ENCODE measurements at places on chromosomes 4 and X.

DNA sequence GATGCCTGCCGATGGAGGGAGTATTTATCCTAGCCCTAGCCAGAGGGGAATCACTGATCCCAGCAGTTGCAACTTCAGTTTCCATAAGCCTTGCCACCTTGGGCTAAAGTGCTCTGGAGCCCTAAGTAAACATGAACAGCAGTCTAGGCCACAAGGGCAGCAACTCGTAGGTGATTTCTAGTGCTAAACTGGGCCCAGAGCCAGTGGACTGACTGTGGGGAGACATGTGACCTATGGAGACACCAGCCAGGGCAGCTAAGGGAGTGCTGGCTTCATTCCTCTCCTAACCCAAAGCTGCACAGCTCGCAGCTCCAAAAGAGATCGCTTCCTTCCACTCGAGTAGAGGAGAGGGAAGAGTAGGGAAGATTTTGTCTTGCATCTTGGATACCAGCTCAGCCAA, 120.8 kb upstream of the MAGEA10 start:
- no peak for DNase-seq

DNA sequence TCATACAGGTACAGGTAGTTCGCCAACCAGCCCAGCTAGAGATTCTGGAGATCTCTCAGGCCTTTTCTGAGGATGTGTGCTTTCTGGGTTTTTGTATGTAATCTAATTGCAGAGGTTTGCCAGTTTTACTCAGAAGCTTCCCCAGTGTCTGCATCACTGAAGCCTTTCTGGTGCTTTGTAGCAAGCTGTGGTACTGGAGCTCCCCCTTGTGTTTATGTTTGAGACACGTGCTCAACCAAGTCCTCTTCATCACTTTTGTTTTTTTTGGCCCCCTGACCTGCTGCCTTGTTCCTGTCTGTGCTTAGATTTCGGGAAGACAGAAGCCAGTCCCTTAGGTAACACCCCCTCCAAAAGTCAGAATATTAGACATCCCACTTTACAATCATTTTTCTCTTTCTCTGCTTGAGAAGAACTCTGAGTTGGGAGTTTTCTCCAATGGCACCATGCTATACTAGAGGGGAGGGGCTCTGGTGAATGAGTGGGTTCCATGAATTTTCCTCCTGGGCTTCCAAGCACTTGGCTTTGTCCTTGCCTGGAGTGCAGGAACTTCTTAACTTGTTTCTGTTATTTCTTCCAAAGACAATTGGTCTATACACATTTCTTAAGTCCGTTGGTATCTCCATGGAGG, 128.4 kb upstream of the TBC1D9 start:
- no peak for DNase-seq

DNA sequence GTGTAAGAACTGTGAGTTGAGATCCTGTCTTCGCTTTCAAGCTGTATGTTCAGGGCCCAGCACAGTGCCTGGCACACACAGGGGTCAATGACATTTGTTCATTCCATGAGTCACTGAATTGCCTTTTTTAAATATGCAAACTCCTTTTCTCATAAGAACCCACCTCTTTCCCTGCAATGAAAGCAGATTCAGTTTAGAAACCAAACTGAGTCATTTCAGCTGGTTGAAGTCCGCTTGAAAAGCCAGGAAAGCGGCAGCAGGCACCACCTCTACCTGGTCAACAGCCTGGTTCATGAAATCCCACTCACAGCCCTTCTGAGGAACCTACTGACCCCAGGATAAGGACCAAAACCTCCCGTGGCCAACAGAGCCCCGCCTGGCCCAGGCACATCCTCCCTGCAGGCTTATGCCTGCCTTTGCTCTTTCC, 4.5 kb upstream of the C1QTNF7 start:
- DNase-seq = no peak

DNA sequence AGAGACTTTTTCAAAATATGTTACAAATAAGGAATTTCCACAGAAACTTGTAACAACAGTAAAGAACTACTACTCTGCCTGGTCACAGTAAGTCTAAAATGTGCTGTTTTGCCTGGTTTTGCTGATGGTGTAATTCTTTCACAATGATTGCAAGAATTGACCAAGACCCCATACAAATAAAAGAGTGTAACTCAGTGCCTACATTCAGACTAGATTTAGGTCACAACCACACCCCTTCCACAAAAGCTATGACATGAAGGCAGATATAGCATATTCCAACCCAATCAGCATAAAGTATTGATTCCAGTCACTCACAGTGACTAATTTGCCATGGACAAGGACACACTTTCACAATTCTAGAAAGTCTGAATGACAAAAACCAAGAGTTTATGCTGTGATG, 53.7 kb upstream of the TMPRSS11F start:
- DNase-seq = no peak

- DNase-seq = no peak
Observed at GRCh38 chrX:130395341-130395740, 6.4 kb upstream of the RBMX2 start.

GRCh38 chrX:16892504-16893362, 22.6 kb upstream of the RBBP7 start:
- no peak for DNase-seq

DNA sequence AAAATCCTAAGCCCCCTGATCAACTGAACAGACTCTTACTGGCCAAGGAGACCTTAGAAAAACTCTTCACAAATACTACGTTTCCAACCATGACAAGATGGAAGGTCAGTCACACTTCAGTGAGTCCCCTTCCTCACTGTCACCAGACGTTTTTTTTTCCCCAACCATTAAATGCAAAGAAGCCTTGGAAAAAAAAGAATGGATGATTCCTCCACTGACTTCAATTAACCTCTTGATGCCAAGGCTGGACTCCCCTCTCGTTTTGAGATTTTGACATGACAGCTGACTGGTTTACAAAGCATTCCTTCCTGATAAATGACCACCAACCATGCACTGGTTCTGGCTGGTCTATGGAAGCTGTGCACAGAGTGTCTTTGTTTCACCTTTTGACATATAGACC, 73.2 kb downstream of the SLC34A2 start:
- DNase-seq = no peak

GRCh38 chr4:75831856-75832405, 70.3 kb downstream of the PPEF2 start:
- no peak for DNase-seq

GRCh38 chrX:38116706-38117105, 104.0 kb downstream of the SRPX start:
- DNase-seq = no peak

GRCh38 chrX:48791063-48791820, 4.9 kb downstream of the GATA1 start:
- no peak for DNase-seq

GRCh38 chr4:11611868-11612267, 183.2 kb upstream of the HS3ST1 start:
- DNase-seq = no peak

DNA sequence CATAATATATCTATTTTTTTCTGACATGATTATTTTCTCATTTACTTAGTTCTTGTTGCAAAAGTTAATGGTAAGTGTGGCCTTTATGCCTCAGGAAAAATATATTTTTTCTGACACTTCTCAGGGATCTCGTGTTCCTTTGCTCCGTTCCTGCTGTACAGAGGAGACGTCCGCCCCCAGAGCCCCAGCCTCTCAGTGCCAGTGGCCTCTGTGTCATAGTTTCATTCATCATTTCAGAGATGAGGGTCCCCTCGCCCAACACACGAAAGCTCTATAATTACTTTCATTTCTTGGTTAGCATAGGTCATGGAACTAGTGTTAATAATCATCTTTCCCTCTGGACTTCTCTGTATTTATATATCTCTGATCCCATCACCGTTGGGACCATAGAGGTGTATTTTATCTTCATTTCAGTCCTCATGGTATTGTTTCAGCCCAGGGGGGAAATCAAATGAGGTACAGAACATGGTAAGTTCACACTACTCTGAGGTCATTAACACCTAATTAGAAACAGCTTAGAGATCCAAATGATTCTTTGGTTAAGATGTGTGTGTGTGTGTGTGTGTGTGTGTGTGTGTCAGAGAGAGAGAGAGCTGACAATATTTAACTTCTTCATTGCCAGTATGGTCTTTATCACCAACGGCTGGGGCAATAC, 631.1 kb upstream of the TENM3 start:
- DNase-seq = no peak

- no peak for DNase-seq
Observed at GRCh38 chrX:7223271-7223670, 75.3 kb upstream of the PUDP start.

- no peak for DNase-seq
Observed at GRCh38 chr4:48564151-48564550, 74.1 kb downstream of the ZAR1 start.

GRCh38 chr4:177566691-177567090, 124.5 kb upstream of the AGA start:
- no peak for DNase-seq

- DNase-seq = no peak
Observed at GRCh38 chrX:155022585-155022984, at the start of gene F8. TSS of gene F8 (minus strand) at chrX:155022723. CDS start at chrX:155022552, 171 bp downstream.

DNA sequence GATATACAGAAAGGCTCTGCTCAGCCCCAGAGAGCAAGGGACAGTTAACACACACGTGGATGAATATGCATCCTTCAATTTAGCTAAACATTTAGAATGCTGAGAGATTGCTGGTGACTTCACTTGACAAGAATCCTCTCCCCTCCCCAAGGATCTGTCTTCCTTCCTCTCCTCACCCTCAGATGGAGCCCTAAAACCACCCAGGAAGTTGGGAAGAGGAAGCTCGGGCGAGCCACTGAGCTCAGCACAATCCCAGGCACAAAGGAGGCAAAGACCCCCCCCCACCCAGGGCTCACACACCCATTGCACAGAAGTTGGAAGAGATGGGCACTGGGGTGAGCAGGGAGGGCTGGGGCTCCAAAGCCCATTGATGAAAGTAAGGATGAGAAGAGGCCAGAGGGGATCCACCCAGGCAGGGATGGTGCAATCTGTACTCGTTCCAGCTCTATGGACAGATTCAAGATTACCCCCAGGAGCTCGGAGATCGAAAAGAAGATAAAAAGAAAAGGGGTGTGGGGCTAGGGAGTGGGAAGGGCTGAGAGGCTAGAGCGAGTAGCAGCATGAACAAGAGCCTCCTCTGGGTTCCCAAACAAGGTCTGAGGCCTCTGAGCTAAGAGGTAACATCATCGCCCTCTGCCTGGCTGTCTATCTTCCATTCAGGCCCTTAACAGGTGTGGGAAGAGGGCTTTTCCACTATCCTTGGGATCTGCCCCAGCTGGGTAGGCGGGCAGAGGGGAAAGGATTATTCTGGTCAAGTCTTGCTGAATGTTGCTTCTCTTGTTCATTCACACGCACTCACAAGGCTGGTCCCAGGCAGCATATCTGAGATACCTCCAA, 1.2 kb downstream of the TFE3 start:
- DNase-seq = no peak

GRCh38 chr4:122393276-122393675, 14.5 kb downstream of the ADAD1 start:
- DNase-seq = no peak

DNA sequence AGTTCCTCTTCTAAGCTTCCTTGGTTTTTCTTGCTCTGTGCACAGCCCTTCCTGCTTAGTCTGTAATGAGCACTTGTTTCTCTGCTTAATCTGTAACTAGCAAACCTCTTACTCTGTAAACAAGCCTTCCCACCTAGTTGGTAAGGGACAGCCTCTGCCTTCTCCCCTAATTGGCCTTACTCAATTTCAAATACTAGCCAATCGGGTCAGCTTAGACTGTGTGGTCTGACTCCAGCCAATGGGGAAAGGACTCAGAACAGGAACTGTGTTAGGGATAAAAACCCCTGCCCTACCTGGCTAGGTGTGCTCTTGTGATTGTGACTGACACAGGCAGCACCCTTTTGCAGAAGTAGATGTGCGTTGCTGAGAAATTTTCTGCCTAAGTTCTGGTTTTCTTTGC, 136.5 kb upstream of the AADAT start:
- no peak for DNase-seq

DNA sequence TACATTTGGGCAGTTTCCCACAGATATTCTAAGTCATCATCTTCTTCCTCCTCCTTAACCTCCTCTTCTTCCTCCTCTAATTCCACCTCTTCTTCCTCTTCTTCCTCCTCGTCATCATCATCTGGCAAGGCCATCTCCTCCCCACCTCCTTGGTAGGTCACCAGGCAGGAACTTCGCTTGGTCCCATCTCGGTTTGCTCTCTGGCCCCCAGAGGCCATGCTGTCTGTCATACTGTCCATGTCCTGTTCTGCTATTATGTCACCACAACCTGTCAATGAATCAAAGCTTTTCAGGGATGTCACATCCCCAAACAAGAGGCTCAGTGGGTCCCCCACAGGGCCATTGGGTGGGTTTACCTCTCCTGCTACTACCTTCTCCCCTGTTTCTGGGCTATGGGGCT, 13.5 kb downstream of the AMER1 start:
- DNase-seq = no peak

GRCh38 chrX:22628275-22628674, 355.6 kb downstream of the CBLL2 start:
- DNase-seq = no peak

DNA sequence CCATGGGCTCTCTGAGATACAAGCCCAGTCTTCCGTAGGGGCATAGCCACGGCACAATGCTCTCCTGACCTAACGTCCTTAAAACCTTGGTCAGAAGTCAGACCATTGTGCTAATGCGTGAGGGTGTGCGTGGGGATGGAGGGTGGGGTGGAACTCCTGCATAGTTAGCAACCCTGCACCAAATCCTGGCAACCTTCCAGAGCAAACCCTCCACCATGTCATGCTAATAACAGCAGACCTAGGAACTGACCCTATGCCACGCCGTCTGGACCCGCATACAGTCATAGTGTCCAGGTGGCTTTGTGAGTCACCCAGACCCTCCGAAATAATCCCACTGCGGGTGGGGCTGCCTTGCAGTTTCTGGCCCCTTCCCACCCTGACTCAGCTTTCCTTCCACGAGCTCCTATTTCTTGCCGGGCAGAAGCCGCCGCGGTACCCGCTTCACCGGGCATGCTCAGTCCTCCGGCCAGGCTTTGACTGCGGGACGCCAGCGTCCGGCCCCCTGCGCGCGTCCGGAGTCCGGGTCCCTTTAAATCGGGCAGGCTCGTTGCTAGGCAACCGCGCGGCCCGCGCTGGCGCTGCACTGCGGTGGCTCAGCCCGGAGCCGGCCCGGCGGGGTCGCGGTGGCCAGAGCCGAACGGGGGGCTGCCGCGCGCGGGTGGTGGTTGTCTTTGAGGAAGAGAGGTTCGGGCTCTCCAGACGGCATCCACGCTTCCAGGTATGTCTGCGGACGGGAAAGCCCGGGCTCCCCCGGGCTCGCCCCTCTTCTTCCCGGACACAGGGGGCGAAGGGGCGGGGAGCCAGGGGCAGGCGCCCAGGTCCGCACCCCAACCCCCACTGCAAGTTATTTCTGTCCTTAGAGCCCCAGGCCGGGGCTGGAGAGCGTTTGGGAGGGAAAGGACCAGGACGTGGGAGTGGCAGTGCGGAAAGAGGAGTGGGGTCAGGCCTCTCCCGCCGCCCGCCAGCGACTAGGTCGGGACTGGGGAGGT, at the start of gene CCDC160:
TSS of gene CCDC160 (plus strand) at position 557 of the 989 bp plus-strand sequence. CDS start 7,619 bp downstream, outside the sequence.
- no peak for DNase-seq

- no peak for DNase-seq
Observed at GRCh38 chrX:46582325-46582724, 8.8 kb downstream of the CHST7 start.

DNA sequence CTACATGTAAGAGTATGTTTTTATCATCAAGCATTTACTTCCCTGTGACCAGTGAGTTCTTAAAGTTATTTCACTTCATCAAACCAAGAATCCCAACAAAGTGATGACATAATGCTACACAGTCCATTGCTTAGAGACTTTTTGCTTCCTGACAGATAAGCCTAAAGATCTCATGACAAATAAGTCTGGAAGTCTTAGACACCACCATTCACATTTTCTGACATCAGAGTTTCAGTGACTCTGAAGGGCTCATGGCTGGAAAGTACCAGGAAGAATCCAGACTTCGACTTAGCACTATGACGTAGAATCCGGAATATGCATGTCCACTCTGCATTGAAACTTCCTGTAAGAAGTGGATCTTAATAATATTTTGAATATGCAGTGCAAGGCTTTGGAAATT, 53.7 kb downstream of the CLDN22 start:
- no peak for DNase-seq

Measured in stimulated activated CD4-positive, alpha-beta T cell treated with anti-CD3 and anti-CD28 coated beads, TNF-alpha, amount 100 ng/mL, for 4 hours (primary cell).